A549 treated with CpdA at 1 μM for 4 hours (cell line): ENCODE measurements at places on chromosomes 1 and 21. TPM values are rescaled to one million over a fixed set of nuclear protein-coding genes. Genes with fewer than 3 reads are reported as not detected.

The C1orf94 gene
- 0.02 TPM in 1 of 5 replicates, not detected in the others for total RNA-seq

The NBPF6 gene
- total RNA-seq, result not detected in 5 replicates

The MROH9 gene
- not detected in 5 replicates for total RNA-seq

The SERTAD4 gene
- 0.63 to 1.2 TPM (median 0.76 TPM) in 5 replicates for total RNA-seq

The OR10J1 gene
- total RNA-seq, result not detected in 5 replicates

The SPATA46 gene
- not detected in 5 replicates for total RNA-seq

The LRRC53 gene
- total RNA-seq, result not detected in 5 replicates

The GCSAML gene
- total RNA-seq, result not detected in 5 replicates

The NUDT4B gene
- total RNA-seq, result 0.22 to 1.0 TPM (median 0.85 TPM) in 3 of 5 replicates, not detected in the others

The DCDC2B gene
- total RNA-seq, result not detected in 5 replicates
